Left lung (tissue), 14 donors: ENCODE measurements at places on chromosomes 11 and 22.

DNA sequence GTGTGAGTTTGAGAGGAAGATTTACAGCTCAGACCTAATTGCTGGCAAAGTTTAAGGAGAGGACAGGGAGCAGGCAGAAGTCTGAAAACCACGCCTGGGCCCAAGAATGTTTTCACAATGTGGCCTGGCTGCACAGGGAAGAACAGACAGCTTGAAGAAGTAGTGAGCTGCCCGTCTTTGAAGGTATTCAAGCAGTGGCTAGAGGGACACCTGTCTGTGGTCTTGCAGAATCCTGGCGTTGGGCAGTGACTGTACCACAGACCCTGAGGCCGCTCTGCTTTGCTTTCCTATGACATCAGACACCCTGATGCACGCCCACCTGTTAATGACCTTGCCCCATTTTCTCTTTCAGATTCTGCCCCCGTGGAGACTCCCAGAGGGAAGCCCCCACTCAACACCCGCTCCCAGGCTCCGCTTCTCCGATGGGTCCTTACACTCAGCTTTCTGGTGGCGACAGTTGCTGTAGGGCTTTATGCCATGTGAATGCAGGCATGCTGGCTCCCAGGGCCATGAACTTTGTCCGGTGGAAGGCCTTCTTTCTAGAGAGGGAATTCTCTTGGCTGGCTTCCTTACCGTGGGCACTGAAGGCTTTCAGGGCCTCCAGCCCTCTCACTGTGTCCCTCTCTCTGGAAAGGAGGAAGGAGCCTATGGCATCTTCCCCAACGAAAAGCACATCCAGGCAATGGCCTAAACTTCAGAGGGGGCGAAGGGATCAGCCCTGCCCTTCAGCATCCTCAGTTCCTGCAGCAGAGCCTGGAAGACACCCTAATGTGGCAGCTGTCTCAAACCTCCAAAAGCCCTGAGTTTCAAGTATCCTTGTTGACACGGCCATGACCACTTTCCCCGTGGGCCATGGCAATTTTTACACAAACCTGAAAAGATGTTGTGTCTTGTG, 6.6 kb upstream of the MCM5 start:
- DNase-seq = no peak

DNA sequence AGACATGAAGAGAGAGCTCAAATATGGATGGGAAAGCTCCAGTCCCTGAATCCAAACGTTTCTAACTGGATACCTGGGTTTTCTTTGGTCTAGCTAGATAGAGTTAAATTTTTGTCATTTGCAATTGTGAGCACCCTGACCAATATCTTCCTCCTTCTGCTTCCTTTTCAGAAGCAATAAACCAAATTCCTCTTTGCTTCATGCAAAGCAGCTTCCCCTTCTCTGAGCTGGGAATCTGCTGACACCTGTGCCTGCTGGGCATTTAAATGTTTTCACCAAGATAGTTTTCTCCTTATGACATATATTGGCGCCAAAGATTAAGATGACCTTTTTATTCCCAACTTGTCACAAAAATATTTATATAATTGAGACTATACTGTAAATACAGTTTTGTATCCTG, 27.9 kb upstream of the PAK1 start:
- DNase-seq = no peak

GRCh38 chr22:36238373-36239149, 766 bp downstream of the APOL2 start:
- no peak for DNase-seq

DNA sequence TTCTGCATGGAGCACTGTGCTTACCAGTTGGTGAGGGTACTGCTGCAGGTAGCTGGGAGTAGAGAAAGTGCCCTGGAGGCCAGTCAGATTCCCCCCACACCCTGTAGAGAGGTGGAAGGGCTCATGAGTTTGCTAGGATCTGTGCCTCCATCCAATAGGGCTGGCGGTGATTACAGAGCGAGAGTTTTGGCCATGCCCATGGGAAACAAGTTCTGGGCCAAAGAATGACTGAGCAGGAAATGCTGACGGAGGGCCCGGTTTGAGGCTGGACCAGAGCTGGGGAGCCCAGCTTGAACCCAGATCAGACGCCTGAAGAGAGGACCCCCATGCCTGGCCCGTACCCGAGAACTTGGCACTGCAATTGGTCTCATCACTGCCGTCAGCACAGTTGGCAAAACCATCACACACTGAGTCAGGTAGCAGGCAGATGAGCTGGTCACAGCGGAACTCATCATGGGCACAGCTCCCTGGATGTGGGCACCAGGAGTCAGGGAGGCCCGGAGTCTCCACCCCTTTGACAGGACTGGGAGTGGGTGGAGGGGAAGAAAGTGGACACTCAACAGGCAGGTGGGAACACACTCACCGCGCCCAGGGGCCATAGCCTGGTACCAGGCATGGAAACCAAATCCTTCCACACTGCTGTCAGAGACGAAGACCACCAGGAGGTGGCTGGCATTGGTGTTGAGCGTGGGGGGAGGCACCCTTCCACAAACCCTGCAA, 2.1 kb downstream of the MFRP start:
- peak; percentile 32 for DNase-seq

GRCh38 chr11:61007383-61007955, 36.0 kb downstream of the CD6 start:
- DNase-seq = no peak

DNA sequence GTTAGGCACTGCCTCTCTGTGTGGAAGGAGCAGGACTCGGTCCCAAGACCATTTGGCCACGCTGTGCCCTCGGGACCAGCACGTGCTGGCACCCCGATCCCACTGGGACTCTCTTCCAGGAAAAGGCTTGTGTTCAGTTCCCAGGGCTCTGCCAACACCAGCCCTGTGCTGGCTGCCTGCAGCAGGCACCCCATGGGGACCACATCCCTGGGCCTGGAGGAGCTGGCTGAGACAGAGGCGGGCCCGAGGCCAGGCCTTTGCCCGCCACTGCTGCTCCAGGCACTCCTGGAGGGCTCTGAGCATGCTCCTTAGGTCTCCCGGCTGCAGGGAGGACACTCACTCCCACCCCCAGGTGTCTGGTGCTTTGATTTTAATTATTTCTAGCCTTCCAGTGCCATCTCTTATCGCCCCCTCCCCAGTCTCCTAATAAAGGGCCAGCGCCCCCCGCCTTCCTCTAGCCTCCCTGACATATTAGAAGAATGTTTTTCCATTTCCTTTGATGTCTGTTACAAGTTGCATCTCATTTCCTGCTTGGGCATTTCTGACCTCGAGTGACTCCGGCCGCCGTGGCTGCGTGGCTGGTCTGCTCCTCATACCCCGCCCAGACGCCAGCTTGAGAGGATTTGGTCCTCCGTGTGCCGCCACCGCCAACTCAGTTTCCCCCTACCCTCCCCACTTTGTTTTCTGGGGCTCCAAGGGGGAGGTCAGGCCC, 14.4 kb downstream of the CDKN1C start:
- DNase-seq = no peak

GRCh38 chr11:47361419-47361818, 8.9 kb upstream of the MYBPC3 start:
- no peak for DNase-seq

DNA sequence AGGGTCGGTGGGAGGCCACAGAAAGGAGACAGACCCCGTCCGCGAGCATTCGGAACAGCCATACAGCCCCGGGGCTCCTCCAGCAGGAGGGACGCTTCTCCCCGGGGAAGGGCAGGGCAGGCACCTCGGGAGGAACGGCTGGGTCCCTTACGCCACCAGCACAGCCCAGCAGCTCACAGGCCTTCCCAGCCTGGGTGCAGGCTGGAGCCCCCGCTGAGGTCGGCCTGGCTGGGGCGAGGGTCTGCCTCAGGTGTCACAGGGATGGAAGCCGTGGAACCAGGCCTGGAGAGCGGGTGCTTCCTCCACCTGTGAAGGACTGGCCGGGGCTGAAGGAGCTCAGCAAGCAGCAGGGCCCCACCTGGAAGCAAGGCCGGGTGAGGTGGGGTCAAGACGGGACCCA, 732.3 kb downstream of the BRD1 start:
- DNase-seq = no peak

GRCh38 chr11:116771935-116772334, 852 bp downstream of the BUD13 start:
- no peak for DNase-seq

DNA sequence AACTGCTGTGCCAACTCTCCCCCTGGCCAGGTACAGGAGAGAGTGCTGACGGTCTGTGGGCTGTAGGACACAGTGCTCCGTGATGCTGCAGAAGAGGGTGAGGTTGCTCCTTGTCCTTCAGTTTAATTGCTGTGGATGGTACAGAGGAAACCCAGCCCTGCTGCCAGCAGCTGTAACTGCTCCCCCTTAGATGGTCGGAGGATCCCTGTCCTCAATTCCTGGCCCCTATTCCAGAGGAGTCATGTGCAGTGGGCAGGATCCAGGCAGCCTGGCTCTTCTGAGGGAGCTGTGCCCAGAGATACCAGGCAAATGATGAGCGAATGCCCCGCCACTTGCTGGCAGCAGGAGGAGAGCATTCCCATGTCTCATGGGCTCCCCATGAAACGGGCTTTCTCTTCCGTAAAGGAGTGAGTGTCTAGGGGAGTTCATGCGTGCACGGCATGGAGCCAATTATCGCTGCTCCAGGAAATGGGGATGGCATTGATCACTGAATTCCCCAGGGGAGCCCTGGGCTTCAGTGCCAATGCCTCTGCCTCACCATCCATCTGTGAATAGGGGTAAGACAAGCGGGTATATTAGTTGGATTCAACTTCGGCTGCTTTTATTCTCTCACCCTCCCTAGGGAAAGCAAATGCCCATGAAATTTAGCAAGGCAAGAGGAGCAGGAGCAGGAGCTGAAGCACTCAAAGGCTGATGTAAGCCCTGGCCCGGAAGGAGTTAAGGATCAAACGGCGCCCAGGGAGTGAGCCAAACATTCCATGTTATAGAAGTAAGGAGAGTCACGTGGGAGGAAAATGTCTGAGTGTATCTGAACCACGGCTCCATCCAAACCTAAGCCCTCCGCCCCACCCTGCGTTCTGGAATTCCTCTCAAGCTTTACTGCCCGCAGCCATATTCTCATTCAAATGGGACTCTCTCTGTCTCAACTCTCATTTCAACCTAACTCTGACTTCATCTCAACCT, 51.0 kb upstream of the CSNK2A3 start:
- no peak for DNase-seq

DNA sequence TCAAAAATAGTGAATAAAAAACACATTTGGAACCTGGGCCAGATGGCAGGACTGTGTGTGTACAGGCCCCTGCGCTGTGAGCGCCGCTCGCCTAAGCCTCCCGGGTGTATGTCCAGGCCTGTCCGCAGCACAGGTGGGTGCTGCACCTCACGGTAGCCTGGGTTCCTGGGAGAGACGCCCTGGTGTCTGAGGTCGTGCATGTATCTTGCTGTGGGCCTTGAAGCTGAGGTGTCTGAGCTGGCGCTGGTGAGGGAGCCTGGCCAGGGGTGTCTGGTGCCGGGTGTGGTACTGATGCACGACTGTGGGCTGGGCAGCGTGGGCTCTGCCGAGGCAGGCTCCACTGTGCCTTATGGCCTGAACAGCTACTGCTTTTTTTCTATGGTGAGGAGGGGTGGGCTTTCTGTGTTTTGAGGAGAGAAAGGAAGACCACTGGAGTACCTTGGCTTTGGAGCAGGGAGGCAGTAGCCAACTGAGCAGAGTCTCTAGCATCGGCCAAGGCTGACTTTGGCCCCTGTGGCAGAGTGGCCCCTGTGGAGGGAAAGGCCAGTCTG, 4.2 kb upstream of the ZDHHC8 start:
- no peak for DNase-seq

DNA sequence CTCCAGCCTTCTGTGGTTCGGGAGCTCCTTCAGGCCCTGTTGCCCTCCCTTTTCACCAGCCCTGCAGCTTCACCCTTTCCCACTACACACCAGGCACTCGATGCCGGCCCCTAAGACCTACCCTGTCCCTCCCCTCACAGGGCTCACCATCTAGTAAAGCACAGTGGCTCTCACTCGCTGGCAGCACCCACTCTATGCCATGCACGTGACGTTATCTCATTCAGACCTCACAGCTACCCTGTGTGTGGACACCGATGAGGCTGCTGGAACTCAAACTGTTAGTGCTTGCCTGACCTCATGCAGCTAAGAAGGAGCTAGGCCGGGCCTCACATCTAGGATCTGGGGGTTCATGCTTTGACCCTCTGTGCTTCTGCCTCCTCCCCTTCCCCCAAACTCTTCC, 45.5 kb downstream of the SCN3B start:
- no peak for DNase-seq

- DNase-seq = peak; percentile 93
Measured at GRCh38 chr22:22060200-22061084, 77.9 kb upstream of the TOP3B start.

DNA sequence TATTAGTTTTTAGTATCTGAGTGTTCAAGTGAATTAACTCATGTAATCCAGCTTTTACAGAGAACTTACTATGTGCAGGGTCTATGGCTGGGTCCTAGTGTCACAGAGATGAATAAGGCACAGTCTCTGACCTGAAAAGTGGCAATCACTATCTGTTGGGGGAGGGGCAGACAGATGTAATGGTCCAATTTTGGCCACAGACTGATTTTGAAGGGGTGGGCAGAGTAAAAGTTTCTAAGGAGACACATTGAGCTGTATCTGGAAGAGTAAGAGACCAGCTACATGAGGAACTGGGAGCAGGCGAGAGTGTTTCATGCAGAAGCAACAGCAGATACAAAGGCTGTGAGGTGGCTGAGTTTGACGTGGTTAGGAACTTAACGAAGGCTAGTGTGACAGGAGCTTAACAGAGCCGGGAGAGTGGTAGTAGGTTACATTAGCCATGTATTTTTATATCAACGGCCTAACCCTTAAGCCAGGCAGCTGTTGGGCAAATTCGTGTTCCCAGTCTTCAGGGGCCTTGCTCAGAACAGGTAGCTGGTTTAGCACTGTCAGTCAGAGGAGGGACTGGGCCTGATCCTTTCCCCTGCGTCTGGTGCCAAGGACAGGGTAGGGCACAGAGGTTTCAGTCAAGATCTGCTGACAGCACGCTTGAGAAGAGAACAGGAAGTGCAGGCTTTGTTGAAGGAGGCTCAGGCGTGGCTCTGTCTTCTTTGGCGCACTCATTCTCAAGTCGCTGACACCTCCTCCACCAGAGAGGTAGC, 1.4 kb upstream of the STIM1 start:
- no peak for DNase-seq

DNA sequence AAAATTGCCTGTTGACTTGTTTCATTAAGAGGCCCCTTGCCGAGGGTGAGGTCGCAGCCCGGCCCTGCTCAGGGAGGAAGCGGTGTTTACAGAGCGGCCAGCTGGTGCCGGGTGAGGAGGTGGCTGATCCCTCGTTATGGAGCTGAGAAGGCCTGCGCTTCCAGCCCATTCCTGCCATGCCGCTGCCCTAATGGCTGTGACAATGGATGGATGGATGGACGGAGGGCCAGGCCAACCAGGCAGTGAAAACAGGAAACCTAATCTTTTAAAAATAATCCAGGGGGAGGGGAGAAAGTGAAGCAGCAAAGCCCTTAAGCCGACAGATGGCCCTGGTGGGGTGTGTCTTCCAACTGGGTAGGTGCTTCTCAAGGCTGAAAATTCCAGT, 38.5 kb downstream of the BCR start:
- DNase-seq = peak; percentile 88

DNA sequence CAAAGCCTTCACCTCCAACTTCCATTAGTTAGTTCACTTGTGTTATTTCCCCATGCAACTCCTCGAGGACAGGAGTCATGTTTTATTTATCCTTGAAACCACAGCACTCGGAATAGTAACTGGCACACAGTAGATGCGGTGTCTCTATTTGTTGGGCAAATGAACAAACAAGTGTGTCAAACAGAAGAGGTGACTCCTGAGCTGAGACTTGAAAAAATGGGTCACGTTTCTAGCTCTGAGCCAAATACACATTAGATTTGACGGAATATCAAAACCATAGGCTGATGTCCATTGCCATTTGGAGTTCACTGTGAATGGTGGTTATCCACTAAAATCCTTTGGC, 68.9 kb downstream of the C11orf91 start:
- DNase-seq = no peak
